ENCODE measurements at places on chromosomes 7 and 10.

GRCh38 chr7:36792421-36792820 is 68.1 kb upstream of the AOAH start:
- no peak for DNase-seq

DNA sequence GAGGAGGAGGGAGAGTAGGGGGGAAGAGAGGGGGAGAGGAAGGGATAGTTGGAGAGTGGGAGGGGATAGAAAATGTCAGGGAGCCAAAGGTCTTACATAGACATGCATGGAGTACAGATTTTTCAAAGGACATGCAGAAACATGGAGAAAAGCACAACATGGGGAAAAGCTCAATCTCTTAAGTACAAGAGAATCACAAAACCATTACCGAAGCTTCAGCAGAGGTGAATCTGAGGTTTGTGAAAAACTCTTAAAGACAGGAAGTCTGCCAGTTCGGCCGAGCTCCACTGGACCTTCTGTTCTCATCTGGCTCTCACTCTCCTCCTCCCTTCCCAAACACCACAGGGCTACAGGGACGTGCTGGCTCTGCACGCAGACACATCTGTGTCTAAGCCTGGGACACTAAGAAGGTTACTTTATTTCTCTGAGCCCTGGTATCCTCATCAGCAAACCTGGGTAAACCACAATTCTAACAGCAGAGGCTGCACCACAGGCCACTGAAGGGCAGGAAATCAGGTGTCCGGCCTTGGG is 133.9 kb downstream of the COBL start:
- DNase-seq, result no peak

- DNase-seq, result no peak
Observed at GRCh38 chr10:56123247-56123646, 237.8 kb downstream of the ZWINT start.

- DNase-seq, result no peak
Observed at GRCh38 chr10:109929501-109930219, 6.3 kb upstream of the XPNPEP1 start.

DNA sequence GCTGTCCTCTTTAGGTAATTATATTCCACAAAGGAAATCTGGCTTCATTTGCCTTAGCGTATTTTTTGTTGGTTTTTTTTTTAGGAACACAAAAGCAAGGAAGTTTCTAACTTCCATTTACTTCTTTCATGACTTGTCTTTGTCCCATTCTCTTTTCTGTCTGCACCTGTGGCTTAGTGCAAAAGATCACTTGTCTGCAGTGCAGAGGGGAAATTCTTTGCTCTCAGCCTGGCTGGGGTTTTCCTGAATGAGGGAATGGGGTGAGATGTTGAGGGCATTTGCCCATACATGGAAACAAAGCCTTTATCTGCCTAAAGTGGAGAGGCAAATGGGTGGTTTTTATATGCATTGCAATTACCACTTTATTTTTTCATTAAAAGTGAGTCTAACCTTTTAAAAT is 361.1 kb upstream of the IGFBP3 start:
- no peak for DNase-seq

DNA sequence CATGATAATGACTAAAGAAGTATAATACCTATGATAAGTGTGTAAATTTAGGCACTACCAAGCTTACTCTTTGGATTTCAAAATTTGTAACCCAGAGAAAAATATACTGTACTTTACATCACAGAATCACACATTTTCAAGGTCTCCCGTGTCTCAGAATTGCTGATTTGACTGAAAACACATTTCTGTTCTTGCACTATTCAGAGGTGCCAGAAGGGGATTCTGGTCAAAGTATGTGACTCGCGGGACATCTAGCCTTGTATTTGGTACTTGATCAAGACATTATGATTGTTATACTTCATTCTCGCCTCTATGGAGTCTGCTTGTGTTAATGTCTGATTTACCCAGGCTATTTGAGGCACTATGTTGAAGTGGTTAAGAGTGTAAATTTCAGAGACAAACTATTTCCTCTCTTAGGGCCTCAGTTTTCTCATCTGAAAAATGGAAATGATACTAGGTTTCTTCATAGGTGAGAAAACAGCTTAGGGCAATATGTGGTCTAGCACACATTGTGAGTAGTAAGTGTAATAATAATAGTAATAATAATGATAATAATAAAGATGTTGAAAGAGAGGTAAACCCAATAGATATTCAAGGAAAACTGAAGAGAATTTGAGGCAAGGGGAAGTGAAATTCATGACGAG is 320.4 kb downstream of the RNLS start:
- no peak for DNase-seq

- no peak for DNase-seq
Observed at GRCh38 chr7:7237978-7238267, 55.6 kb downstream of the C1GALT1 start.

All from RWPE1 (cell line).